ENCODE measurements at places on chromosomes 6 and 20.

GRCh38 chr6:139369068-139369467 is 5.4 kb downstream of the CITED2 start:
- no peak for DNase-seq

DNA sequence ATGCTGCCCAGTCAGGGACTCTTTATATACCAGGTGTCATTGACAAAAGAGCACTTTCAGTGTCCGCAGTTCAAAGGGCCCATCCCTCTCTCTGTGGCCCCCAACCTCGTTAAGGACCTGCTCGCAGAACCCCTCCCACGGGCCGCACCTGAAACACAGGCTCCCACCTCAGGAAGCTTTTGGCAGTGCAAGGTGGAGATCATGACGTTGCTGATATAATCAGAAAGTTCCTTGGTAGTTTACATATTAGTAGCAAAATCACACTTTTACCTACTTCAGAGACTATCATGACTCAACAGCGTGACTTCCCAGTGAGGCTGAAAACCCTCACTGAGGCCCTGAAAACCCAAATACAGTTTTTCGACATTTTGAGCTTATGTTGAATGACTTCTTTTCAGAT is 4.1 kb downstream of the TTLL2 start:
- no peak for DNase-seq

GRCh38 chr6:55276745-55277530 is 50.3 kb upstream of the GFRAL start:
- no peak for DNase-seq

DNA sequence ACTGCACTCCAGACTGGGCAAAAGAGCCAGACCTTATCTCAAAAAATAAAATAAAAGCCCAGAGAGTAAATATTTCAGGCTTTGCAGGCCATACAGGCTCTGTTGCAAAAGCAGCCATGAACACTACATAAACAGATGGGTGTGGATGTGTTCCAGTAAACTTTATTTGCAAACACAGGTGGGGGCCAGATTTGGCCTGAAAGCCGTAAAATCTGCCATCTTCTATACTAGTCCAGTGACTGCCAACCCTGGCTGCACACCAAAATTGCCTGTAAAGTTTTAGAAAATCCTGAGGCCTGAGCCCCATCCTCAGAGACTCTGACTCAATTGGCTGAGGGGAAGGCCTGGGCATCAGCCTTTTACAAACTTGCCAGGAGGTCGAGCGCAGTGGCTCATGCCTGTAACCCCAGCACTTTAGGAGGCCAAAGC is 103.6 kb downstream of the ZMYND8 start:
- DNase-seq, result no peak

DNA sequence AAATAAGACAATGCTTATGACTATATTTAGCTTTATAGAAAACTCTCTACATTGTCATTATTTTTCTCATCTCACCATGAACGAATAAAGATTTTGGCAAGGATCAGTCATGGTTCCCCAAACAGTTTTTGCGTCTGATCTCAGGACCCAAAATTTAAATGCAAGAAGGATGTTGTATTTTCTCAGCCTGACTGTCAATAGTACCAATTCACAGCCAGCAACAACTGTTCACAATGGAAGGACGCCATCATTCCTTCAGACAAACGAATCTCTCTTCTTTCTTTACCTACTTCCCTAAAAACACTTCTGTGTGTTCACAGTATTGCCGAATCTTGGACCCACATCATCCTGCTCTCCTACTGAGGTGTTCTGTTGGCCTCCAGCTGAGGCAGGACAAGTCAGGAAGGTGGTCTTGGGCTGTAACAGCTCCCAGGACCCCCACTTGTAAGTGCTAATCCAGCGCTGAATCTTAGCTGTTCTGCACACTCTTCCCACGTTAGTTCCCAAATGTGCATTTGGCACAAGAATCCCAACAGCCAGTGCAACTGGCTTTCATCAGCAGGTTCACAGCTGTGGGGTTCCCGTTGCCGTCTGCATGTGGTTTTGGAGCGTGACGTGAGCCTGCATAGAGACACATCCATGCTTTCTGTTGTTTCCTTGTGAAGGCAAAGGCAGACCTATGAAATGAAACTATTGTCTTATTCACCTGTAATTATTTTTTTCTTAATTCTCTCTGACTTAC is 600.0 kb downstream of the QKI start:
- DNase-seq, result no peak

- DNase-seq, result no peak
Observed at GRCh38 chr6:84243240-84243639, 15.8 kb upstream of the CEP162 start.

DNA sequence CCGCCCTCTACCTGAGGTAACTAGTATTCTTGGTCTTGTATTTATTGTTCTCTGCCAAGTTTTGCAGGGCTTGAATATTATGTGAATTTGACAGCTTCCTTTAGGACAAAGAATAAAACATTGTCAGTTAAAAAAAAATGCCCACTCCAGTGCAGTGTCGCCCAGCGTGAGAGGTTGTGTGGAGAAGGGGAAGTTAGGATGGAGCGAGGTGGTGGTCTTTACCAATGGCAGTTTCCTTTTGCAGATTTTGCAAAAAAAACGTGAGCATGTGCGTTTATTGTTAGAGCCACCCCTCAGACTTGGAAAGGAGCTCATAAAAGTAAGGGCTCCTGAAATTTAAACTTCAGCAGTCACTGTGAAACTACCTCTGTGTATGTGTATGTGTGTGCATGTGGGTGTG is 28.3 kb downstream of the UST start:
- no peak for DNase-seq

DNA sequence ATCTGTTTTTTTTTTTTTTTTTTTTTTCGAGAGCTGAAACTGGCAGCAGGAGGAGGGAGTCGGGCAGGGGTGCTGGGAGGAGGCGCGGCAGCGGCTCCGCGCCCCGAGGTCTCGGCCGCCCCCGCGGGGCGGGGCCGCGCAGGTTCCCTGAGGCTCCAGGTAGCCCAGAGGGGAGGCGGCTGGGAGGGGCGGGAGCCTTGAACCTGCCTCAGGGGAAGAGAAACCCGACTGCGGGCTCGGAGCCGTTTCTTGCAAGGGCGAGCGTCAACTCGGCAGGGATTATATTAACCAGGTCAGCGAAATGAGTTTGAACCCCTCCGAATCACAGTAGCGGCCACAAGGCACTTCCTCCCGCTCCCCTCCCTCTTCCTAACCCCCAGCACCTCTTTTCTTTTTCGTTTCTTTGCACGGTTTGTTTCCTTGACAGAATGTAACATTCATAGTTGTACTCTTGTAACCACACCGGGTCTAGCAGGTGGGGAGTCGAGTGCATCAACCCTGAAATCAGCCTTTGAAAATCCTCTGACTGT is 2.0 kb downstream of the MYB start:
- DNase-seq, result no peak

DNA sequence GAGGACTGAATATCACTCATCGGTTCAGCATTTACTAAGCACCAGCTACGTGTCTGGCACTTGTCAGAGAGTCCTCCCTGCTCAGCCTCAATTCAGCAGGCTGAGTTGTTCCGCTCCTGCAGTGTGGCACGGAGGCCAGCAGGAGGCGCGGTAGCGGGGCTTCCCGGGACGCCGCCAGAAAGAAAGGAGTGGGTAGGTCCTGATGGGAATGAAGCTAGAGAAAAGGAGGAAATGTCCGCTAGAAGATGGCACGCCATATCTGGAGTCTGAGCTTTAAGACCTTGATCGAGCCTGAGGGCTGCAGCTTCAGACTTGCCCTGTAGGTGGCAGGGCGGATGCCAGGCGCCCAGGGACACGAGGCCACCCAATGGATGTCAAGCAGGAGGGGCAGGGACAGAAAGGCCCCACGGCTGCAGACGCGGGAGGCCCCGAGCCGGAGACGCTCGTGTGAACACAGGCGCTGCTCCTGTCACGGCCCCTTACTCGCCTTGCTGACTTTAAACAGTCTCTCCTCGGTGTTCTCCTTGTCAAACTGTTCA is 18.7 kb downstream of the SERPINB6 start:
- DNase-seq, result no peak

DNA sequence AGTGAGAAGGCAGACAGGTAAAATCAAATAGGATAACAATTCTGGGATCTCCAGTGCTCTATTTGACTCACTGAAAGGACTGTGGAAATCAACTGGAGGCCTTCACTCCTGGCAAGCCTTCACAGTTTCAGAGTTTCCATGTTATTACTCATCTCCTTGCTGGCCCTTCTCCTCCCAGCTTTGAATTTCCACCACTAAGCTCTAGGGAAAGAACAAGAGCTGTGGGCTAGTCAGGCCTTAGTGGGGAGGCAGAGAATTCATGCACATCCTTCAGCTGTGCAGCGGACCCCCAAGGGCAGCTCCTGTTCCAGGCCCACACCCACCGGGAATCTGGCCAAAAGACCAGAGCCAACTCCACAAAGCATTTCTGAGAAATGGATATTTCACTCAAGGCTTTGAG is 26.0 kb downstream of the MYLIP start:
- no peak for DNase-seq

- no peak for DNase-seq
Observed at GRCh38 chr6:154500769-154501577, 9.5 kb downstream of the CNKSR3 start.

DNA sequence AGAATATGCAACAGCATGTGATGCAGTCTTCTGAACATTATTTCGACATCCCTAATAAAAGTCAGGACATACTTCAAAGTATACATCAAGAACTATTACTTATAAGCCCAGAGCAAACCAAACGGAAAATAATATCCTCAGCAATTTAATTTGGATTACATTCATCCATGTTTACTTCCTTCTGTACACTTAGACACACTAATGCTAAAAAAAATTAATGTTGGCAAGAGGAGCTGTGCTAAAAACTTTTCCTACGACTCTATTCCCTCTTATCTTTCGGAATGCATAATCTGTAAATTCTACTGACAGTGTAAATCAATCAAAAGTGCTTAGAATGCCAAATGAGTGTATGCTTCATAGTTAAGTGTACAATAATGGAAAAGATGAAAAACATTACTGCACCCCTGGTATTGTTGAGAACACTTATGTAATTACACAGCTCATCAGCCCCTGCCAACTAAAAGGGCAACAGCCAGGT is 301.2 kb upstream of the HSF2 start:
- DNase-seq, result no peak

DNA sequence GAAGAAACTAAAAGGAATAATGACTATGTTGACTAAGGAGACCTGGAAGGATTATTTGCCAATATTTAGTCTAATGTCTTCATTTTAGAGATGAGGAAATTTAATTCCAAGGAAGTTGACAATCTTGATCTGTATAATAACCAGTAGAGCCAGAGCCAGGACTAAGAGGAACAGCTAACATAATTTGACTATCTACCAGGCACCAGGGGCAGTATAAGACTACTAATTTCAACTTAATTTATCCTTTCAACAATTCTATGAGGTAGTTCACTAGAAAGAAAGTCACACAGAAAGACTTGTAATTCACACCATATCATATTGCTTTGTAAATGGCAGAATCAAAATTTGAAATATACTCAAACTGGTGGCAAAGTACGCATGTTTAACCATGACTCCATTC is 273.0 kb upstream of the STXBP5 start:
- no peak for DNase-seq

- no peak for DNase-seq
Observed at GRCh38 chr6:143396497-143397226, 53.8 kb downstream of the ADAT2 start.

DNA sequence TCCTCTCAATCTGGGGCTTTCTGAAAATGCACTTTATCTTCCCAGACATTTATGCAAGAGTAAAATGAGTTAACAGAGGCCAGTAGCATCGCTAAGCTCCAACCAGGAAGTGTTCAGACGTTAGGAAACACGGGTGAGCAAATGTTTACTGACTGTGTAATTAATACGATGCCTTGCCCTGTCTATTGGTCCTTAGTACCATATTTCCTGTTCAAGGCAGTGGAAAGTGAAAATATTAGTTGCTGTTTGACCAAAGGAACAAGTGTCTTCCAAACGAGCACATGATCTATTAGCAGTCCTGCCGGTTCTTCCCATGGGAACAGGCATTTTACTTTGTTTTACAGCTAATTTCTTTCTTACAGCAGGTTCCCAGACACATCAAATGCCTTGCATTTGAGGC is 311.1 kb upstream of the JAG1 start:
- no peak for DNase-seq

DNA sequence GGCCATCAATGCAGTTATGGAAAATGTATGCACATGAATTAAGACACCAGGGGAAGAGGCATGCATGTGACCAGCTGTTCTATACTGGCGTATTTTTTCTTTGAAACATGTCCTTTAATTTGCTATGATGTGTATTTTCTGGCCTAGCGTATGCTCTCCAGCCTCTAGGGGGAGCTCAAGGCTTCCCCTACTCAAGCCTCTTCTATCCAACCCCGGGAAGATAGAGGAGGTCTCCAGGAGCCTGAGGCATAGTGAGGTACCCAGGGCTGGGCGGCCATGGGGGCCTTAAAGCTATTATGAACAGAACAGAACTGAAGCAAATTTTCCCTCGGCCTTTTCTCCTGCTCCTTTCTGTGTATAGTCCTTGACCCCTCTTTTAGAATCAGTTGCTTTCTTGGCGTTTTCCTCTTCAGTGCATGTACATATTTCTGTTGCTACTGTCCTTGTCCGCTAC is 528.9 kb downstream of the MAFB start:
- DNase-seq, result no peak

DNA sequence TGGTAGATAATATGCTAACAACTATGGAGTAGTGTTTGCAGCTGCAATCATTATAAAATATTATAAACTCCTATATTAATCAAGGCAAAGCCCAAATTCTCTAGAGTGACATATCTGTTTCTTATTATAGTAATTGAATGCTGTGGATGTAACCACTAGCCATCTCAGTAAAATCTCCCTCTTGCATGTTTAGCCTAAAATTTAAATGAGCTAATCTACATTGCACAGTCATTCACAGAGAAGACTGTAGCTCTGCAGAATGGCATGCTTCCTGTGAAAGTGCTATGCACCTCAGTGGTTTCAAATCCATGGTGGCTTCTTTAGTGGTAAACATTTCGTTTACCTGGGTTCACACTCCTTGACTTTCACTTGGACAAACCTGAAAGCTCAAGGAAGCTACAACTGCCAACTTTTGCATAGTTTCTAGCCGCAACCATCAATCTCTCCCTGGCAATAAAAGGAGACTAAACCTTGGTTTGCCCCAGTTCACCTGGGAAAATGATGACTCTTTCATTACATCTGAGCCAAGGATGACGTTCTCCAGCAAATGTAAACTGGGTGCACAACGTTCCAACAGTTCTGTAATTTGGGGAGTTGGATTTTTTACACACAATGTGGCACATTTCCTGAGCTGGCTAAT is 47.2 kb downstream of the FILIP1 start:
- DNase-seq, result no peak

GRCh38 chr20:17935186-17935585 is 33.4 kb downstream of the SNX5 start:
- DNase-seq, result no peak

Measured in NCI-H1436 treated with DMSO at 0.1 percent for 48 hours (cell line).